ENCODE measurements at places on chromosomes 2 and 18.

DNA sequence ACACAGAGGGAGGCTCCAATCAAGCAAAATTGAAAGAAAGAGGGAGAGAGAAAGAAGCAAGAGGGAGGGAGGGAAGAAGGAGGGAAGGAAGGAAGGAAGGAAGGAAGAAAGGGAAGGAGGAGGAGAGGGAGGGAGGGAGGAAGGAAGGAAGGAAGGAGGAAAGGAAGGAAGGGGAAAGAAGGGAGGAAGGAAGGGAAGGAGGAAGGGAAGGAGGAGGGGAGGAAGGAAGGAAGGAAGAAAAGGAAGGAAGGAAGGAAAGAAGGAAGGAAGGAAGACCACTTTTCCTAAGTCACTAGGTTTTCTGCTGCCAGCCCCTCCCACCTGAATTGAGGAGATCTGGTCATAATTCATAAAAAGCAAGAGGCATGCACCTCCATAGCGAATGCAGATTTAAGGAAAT is 287.0 kb downstream of the SP3 start:
- no peak for DNase-seq

DNA sequence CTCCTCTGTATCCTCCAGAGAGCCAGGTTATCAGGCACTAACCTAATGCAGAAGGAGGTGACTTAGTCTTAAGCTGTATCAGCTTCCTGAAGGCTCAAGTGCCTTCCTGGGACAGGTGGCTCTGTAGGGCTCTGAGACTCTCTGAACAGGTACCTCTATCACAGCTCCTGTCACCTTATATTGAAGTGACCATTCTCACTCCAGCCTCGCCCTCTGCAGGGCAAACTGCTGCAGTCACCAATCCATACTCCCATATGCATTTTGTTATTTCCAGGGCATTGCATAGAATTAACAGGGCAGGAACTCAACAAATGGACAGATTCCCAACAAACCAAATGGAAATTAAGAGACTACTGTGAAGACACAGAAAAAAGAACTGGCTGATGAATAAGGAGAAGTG is 203.0 kb upstream of the REV1 start:
- DNase-seq, result no peak

- DNase-seq, result no peak
Measured at GRCh38 chr18:7760967-7761948, 194.1 kb downstream of the PTPRM start.

DNA sequence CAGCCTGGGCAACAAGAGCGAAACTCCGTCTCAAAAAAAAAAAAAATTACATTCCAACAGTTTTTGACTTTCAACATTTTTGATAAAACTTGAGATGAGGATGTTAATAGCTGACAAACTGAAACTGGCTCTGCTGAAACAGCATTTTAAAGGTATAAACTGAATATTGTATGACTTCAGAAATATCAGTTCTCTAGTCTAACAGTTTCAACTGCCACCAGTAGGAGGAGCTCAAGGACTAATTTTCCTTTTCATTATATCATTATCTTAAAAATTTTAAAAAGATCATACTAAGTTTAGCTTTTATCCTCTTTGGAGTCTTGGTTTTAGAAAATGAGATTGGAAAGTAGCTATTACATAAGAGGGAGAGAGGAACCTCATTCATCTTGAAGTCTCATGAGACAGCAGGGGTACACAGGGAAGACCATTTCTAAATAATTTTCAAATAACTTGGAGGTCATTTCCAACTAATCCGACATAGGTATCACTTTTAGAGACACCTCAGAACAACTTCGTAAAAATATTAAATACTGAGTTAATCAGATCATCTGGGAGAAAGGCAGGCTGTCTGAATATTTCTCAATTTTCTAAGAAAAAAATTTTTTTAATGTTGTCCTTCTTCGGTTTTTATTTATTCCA is 37.6 kb upstream of the MCM6 start:
- DNase-seq, result peak; percentile 51

DNA sequence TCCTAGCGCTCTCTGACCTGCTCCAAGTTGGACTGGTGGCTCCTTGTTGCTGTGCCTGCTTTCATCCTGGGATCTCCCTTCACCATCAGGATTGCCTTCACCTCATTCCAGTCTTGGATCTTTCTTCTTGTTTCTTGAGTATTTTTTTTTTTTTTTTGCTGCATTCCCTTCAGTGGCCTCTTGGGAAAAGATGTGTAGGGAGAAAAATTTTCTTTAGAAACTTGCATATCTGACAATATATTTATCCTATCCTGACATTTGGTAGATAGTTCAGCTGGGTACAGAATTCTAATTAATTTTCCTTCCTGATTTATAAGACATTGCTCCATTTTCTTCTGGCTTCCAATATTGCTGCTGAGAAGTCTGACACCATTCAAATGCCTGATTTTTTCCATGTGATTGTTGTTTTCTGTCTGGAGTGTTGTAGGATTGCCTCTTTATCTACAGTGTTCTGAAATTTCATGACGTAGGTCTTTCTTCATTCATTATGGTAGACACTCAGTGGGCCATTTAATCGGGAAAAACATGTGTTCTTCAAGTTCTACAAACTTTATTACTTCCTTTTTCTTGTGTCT is 23.0 kb upstream of the IL1A start:
- DNase-seq, result no peak

DNA sequence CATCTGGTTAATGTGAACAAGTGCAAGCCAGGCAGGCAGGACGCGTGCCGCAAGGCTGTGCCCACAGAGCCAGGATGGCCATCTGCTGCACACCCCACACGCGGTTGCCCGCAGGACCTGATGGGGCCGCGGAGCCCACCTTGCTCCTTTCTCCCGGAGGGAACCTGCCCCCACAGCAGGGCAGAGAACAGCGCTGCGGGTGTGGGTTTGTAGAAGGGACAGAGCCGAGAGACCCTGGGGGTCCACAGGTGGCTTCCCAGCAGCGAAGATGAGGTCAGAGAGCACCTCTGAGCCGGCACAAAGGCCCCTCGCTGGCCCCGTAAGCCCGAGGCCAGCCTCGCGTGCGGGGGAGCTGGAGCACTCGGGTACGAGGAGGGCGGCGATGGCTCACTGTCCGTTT is 460.8 kb upstream of the SALL3 start:
- no peak for DNase-seq

GRCh38 chr2:176984987-176985386 is 227.6 kb upstream of the HNRNPA3 start:
- DNase-seq, result no peak

GRCh38 chr2:62663920-62664795 is 41.4 kb upstream of the EHBP1 start:
- no peak for DNase-seq

DNA sequence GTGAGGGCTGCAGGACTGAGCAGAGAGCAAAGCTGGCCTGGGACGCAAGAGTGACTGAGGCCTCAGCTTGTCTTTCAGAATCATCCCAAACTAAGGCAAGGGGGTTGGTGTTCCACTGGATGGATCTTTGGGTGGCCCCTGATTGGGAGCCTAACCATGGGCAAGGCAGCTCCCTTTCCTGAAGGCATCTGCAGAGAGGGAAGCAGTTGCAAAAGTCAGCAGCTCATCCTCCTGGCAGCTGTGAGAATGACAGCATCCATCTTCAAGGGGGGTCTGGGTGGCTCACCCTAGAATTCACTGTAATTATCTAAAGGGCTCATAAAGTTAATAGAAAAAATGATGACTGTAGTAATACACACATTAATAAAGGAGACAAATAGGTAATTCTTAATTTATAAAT is 46.5 kb upstream of the RAB31 start:
- no peak for DNase-seq

- no peak for DNase-seq
Measured at GRCh38 chr2:134410831-134411231, 157.0 kb downstream of the MGAT5 start.

GRCh38 chr18:37368110-37368954 is 197.3 kb downstream of the CELF4 start:
- no peak for DNase-seq

- DNase-seq, result no peak
Measured at GRCh38 chr2:237101118-237101979, 15.7 kb downstream of the COPS8 start.

Measured in CD4-positive, alpha-beta memory T cell (primary cell).